HuH-7 (cell line): ENCODE measurements at places on chromosomes 4 and X.
A peak's percentile ranks its signal among the peaks of the same experiment; 100 is the strongest.

DNA sequence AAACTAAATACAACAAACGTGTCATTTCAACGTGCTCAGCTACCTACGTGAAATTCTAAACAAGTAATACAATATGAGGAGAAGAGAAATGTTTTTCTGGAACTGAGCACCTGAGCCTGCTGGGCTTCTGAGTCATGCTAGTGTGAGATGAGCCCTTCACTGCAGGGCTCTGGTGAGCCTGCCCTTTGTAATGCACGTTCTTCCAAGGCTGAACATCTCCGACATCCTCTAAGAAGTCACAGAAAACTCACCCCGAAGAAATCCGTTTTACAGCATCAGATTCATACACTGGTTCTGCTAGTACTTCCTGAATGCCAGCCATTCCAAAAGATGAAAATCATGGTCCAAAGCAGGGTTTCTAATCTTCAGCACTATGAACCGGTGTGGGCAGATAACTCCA is 157.1 kb downstream of the AMELX start:
- no peak for DNase-seq

DNA sequence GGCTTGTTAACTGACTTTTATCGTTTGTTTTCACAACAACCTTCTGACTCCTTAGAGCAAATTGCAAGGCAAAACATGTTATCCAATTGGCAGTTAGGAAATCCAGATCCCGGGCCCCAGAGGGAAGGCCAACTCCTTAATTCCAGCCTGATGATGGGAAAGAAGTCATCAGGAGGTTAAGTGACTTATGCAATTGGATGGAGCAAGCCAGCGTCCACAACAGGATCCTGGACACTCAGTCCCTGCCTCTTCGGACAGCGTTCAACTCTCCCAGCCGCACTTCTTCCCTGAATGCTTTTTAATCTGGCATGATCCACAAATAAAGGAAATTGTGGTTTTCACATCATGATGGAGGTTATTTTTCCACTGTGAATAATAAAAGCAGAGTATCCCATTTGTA is 310.1 kb downstream of the RAB28 start:
- DNase-seq = no peak

DNA sequence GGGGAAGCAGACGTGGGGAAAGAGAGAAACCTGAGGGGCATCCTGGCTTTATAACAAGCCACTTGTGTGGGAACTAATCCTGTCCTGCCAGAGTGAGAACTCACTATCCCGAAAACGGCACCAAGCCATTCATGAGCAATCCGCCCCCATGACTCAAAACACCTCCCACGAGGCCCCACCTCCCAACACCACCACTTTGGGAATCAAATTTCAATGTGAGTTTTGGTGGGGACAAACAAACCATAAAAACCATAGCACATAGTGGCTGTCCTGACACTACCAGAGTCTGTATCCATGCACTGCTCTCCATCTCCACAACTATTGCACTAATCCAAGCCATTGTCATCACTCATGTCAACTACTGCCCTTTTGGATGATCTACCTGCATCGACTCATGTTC is 28.5 kb upstream of the SEPTIN6 start:
- DNase-seq = no peak

DNA sequence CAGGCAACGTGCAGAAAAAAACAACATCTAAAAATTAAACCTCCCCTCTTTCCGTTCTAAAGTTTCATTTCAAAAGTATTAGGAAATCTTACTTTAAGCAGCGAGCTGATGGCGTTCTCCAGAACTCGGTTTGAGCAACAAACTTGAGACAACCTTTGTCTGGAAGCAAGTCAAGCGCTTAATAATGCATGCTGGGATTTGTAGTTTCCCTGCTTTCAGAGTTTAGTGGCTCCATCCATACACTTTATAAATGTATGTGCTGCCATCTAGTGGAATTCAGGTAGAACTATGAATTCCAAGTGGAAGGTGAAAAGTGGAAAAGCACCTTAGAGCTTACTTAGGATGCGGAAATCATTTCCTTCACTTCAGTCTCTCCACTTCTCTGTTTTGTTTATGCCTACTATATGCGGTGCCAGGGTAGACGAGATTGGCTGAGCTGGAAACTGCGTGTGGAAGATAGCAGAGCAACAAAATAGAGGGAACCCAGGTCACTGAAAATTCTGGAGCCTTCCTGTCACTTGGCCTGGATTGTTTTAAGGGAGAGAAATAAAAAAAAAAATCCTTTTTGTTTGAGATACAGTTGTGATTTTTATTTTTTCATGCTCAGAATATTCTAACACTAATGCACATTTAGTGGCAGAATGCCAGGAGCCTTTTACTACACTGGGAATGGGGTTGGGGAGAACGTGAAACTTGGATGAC is at the start of gene BDH2:
BDH2 (minus strand) TSS at position 144 of the 702 bp plus-strand sequence. CDS start 3,580 bp downstream, outside the sequence.
- DNase-seq = peak; percentile 28

- no peak for DNase-seq
Measured at GRCh38 chrX:103398421-103398864, 22.1 kb downstream of the BEX3 start.

DNA sequence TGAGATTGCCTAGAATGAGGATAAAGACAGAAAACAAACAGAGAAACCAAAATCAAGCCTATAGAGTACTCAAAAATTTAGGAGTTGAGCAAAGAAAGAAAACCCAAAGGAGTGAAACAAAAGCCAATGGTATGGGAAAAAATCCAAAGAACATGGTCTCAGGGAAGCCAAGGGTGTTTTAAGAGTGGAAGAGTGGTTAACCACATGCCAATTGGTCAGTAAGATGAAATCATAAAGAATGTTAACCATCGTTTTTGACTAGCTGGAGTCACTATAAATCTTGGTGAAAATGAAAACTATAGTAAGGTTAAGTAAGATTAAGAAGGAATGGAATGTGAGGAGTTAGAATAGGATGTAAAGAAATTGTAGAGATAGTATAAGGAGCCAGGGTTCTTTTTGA is 64.7 kb upstream of the RPL34 start:
- no peak for DNase-seq
